ENCODE measurements at places on chromosomes 3 and 15.

- DNase-seq = no peak
Measured at GRCh38 chr3:67431887-67432286, 222.5 kb downstream of the SUCLG2 start.

- no peak for DNase-seq
Measured at GRCh38 chr3:179184826-179185225, 36.7 kb downstream of the PIK3CA start.

DNA sequence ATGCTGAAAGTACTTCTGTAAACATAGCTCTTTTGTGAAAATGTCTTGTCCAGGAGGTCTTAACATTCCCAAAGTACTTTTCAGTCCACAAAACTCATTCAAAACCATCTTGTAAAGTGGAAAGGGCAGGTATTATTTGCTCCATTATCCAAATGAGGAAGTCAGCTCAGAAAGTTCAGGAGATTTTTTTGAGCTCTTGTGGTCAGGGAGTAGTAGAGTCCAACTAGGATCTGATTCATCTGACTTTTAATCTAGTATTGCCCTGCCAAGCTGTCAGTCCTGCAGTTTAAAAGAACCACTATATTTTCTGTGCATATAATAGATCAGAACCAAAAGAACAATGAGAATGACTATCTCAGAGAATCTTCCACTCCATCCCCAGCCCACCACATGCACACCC is 83.5 kb downstream of the FOXB1 start:
- no peak for DNase-seq

- DNase-seq = peak; percentile 21
Measured at GRCh38 chr3:34268032-34268709, 469.7 kb downstream of the PDCD6IP start.

DNA sequence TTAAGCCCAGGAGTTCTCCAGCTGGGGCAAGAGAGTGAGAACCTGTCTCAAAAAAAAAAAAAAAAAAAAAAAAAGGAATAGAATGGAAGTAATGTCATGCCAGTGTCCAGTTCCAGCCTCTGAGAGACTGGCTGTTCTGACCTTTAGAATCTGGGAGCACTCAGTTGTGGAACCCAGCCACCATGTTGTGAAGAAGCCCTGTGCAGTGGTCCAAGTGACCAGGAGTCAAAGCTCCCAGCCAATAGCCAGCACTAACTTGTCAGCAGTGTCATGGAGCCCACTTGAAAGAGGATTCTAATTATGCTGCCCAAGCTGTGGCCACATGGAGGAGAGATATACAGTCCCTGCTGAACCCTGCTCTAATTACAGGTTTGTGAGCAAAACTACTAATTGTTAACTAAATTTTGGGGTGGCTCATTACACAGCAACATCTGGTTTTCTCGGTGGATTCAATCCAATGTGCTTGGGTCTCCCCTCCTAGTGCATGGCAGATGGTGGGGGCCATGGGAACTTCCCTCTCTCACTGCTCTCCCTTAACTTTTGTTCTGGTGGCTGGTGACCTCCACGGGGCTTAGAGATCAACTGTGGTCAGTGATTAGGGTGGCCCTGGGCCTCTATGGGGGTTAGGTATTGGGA is 55.5 kb downstream of the CLEC3B start:
- no peak for DNase-seq

DNA sequence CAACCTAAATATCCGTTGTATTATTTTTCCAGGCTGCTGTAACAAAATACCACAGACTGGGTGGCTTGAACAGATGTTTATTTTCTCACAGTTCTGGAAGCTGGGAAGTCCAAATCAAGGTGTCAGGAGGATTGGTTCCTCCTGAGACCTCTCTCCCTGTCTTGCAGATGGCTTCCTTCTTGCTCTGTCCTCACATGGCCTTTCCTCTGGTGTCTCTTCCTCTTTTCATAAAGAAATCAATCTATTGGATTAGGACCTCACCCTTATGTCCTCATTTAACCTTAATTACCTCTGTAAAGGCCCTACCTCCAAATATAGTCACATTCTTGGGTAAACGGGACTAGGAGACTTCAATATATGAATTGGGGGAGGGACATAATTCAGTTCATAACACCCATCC is 89.2 kb upstream of the PLCL2 start:
- no peak for DNase-seq

DNA sequence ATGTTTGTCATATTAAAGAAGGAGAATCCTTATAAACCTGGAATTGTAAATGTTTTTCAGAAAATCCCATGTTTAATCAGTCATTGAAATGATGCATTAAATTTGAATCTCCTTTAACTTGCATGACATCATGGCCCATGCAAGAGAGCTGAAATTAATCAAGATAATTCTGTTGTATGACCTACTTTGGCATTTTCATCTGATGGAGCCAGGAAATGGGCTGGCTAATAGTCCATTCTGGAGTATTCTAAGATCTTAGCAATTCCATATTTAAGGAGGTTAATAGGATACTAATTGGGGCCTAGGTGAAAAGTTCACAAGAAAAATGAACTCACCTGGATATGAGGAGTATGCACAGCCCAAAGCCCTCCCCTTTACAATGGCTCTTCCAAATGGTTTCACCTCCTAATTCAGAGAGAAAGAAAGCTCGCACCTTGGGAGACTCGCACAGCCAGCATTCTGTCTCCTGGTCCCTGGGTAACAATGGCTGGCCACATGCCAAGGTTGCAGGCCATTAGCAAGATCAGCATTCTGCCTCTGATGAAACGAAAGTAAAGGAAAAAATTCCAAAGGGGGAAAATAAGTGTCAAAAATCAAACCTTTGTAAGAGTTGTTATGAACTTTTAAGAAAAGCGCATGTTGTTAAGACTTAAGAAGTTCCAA is 786.4 kb downstream of the MCTP2 start:
- no peak for DNase-seq

DNA sequence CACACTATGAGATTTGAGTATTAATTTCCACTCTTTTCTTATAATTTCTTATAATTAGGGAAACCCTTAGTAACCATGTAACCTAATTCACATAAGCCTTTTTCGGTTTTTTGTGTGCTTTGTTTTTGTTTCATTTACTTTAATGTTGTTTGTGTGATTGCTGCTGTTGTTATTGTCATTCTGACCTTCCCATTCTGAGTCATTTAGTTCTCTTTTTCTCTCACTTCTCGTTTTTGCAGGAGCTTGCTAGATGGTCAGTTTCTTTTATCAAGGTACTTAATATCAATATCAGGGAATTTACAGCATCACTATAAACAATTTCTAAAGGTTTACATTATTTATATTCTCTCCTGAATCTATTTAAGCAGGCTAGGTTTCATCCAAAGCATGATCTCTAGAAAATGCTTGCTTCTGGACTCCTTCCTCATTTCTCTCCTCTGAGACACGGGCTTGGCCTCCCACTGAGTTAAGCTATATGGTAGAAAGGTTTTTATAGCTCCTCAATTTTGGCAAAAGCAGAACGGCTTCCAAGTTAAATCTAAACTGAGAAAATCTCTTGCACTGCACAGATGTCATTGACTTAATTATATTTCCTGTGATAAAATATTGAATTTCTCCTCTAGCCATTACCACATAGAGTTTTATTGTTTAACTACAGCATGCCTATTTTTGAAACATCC is 534.2 kb downstream of the NSUN3 start:
- no peak for DNase-seq

- no peak for DNase-seq
Measured at GRCh38 chr3:194126790-194127189, 9.2 kb upstream of the HES1 start.

- no peak for DNase-seq
Measured at GRCh38 chr3:13715961-13716360, 163.9 kb downstream of the WNT7A start.

DNA sequence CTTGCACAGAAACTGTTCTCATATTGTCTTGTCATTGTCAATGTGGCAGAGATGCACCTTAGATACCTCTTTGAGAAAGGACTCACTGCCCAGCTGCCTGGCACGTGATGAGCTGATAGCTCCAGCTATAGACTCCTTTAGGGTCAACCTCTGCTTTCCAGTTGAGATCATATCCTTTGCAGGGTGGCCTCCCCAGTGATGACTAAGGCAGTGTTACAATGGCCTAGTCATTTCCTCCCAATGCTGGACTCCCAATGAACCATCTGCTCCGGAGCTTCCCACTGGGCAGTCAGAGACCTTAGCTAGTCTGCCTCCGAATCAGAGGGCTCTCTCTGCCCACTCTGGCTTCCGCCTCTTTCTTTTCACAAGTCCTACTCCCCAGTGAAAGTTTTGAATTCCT is 79.5 kb downstream of the CHRD start:
- no peak for DNase-seq

GRCh38 chr3:26358405-26358804 is 264.2 kb upstream of the LRRC3B start:
- DNase-seq = no peak

DNA sequence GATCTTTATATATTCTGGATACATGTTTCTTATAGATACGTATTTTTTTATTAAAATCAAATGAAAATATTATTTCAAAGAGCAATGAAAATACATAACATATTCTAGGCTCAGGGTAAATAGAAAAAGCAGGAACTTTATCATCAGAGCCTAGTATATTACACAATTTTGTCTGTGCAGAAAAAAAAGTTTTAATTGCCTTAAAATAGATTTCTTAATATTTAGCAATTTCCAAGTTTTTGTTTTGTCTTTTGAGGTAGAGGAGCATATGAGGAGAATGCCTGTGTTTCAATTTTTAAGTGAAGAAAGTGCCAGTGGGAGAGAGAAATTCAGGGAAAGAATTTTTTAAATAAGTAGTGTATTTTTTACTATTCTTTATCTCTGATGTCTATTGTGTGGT is 10.5 kb downstream of the CAPN7 start:
- no peak for DNase-seq

DNA sequence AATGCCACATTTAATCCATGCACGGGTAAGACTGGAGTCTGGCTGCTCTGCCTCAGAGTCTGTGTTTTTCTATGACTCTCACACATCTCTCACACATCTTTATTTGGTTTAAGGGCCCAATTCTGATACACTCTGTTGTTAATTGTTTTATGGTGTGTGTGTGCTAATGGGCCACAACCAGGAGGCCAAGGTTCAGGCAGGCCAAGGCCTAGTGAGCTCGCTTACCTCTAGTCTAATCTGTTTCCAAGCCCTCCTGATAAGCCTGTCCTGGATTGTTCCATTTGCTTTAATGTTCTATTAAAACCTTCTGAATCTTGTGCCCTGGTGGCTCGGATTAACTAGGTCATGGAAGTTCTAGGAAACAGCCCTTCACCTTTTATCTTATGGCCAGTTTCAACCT is 445.4 kb upstream of the DPH6 start:
- no peak for DNase-seq

DNA sequence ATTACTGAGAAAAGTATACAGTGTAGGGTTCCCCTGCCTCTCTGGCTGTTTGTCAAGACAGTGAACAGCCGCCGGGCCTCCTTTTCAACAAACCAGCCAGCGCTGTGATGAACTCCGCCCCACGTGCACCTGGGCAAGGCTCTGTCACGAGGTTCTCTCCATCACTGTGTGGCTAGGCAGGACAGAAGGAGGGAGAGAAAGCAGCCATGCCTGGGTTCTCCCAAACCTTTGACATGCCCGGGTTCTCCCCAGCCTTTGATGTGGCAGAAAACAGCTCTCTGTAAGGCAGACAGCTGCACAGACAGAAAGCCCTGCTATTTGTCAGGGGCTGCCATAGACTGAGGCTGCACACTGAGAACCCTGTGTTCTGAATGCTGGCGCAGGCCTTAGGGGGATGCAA is 101.4 kb upstream of the TRPM1 start:
- DNase-seq = no peak

DNA sequence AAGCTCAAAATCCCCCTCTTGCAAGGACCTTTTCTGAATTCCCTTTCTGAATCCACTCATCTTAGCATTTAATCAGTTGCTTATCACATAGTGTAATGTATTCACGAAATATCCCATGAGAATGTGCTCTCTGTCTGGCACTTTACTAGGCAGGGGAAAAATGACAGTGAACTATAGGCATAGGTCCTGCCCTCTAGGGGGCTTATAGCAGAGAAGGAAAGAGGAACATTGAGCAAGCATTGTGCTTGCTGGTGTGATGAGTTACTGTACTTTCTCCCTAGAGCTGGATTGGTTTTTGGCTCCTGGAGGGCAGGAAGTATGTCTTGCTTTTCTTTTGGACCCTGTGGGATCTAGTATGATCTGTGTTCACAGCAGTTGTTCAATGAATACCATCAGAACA is 26.5 kb downstream of the DUOX2 start:
- DNase-seq = no peak

GRCh38 chr3:48468329-48468731 is 21.8 kb downstream of the ATRIP start:
- DNase-seq = no peak

DNA sequence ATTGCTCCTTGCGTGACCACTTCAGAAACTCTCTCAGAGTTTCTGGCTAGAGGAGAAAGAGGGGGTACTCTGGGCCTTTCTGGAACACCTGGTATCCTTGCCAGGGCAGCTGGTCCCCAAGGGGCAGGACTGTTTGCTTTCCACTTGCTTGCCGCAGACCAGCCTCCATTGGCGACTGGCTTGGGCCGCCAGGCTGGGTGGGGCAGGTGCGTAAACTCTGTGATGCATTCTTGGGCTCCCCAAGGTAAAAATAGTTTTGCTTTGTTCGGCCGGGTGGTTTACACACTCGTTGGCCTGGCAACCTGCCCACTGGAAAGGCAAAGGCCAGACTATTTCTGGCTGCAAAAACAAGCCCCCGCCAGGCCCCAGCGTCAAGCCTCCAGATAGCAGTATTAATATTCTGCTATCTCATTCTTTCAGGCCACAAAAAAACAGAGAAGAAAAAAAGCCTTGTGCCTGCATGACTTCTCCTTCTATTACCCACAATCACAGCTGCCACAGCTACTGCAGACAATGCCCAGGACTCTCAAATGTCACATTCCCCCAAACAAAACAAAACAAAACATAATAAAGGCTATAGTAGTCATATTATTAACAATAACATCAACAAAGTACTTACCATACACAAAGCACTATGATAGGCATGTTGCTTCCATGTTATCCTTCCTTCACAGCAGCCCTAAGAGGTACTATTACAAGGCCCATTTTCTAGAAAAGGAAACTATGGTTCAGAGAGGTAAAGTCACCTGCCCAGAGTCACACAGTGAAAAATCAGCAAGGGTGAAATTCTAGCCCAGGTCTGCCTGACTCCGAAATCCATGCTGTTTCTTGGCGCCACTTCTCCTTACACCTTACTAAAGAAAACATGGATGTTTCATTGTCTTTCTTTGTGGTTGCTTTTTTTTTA is 14.0 kb upstream of the SSUH2 start:
- DNase-seq = peak; percentile 34

- no peak for DNase-seq
Measured at GRCh38 chr3:76039431-76039830, 254.1 kb upstream of the ZNF717 start.

DNA sequence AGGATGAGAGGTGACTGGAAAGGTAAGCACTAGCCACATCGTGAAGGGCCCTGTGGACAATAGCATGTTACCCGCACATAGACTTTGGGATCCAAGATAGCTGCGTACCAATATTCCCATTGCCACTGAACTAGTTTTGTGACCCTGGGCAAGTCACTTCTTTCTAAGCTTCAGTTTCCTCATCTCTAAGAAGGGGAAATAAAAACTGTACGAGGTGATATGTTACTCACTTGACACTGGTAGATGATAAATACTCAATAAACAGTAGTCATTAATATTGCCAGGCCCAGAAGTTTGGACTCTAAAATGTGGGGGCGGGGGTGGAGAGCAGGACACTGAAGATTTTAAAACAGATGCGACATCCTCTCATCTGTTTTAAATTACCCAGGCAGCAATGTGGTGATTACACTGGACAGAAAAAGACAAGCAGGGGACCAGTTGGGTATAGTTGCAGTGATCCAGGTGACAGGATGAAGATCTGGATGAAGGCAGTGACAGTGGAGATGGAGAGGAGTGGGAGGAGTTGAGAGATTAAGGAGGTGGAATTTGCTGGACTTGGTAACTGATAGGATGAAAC is 2.5 kb downstream of the ATG7 start:
- no peak for DNase-seq

- DNase-seq = no peak
Measured at GRCh38 chr3:11653298-11654055, 9.8 kb upstream of the VGLL4 start.
